Aorta (tissue), 5 donors: ENCODE measurements at places on chromosomes 16 and 17. TPM values are rescaled to one million over a fixed set of nuclear protein-coding genes. Genes with fewer than 3 reads are reported as not detected.

GRCh38 chr17:67362173-67362572, 4.2 kb downstream of the PSMD12 start:
- no peak for DNase-seq
- H3K27me3 ChIP-seq: no peaks in the 10 kb centered on the region
- H3K36me3 ChIP-seq: peaks cover 4% of the 10 kb centered on the region
- H3K4me3 ChIP-seq: no peak overlapping the region
- no peak overlapping the region for H3K27ac ChIP-seq

DNA sequence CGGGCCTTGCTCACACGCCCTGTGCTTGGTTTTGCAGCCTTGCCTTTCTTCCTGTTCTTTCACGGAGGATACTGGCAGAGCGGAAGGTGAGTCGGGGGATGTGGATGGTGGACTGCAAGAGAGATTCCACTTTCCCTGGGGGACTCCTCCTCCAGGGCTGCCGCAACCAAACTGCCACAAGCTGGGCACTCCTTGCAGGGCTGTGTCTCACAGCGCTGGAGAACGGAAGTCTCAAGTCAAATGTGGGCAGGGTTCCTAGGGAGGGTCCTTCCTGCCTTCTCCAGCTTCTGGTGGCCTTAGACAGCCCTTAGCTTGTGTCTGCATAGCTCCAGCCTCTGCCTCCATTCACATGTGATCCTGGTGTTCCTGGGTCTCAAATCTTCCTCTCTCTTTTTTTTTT, 11.4 kb upstream of the BIRC5 start:
- no peak overlapping the region for H3K4me3 ChIP-seq
- no peak for DNase-seq
- no peaks in the 10 kb centered on the region for H3K27me3 ChIP-seq
- H3K4me1 ChIP-seq: no peaks in the 10 kb centered on the region
- H3K36me3 ChIP-seq: no peaks in the 10 kb centered on the region

DNA sequence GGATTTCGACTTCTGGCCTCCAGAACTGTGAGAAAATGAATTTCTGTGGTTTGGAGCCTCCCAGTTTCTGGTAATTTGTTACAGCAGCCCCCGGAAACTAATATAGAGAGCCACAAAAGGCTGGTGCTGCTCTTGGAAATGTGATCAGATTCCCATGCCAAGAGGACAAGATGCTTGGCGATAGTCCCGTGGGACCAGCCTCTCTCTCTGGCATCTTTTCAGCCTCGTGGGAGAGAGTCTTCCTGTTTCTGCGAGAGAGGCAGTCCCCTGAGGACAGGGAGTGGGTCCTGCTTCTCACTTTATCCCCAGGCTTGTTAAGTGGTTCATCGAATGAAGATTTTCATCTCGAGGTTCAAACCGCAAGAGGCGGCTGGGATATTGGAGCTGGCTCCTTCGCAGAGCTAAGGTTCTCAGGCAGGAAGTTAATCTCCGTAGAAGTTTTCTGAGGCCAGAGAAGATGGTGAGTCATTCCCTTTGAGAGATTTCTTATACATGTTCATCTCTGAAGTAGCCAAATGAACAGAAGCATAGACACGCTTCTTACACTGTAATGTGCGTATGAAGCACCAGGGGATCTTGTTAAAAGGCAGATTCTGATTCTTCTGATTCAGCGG, 211.6 kb upstream of the SDK2 start:
- H3K4me1 ChIP-seq: no peaks in the 10 kb centered on the region
- H3K4me3 ChIP-seq: no peak overlapping the region
- H3K27ac ChIP-seq: no peak overlapping the region

TBC1D3 gene
- not detected for polyA plus RNA-seq
